Foreskin melanocyte (primary cell): ENCODE measurements at places on chromosomes 2 and 18.

- DNase-seq = no peak
Observed at GRCh38 chr2:179444056-179444455, 179.4 kb upstream of the SESTD1 start.

GRCh38 chr18:12470382-12471075, 62.8 kb downstream of the PRELID3A start:
- no peak for DNase-seq

- DNase-seq = no peak
Observed at GRCh38 chr2:100539221-100539620, 23.6 kb upstream of the PDCL3 start.

DNA sequence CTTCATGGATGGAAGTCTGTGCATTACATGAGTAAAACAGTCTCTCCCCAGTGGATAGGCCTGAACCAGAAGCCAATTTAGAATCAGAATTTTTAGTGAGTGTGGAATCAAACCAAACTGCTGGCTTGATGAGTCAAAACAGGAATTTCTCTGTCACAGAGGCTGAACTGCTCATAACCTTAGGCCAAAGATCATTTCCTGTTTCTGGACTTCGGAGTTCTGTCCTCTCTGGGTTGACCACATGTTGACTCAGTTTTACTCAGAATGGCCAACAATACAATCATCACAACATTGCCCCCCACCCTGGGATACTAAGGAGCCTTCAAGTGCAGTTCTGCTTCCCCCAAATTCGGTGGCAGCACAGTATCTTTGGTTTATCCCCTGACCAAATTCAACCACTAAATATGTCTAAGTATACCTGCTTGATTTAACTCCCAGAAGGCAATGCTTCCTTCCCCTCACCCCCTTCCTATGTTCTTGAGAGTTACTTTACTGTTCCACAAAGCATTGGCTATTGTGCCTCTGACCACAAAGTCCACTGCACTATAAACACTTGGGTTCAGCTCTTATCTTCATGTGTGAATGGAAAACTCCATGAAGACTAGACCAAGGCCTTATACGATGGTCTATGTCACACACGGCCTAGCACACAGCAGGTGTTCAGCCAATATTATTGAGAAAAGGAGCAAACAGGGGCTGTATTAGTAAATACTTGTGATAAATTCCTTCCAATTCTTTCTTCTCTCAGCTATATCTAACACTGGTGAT, 67.8 kb downstream of the NXPH2 start:
- peak; percentile 35 for DNase-seq

DNA sequence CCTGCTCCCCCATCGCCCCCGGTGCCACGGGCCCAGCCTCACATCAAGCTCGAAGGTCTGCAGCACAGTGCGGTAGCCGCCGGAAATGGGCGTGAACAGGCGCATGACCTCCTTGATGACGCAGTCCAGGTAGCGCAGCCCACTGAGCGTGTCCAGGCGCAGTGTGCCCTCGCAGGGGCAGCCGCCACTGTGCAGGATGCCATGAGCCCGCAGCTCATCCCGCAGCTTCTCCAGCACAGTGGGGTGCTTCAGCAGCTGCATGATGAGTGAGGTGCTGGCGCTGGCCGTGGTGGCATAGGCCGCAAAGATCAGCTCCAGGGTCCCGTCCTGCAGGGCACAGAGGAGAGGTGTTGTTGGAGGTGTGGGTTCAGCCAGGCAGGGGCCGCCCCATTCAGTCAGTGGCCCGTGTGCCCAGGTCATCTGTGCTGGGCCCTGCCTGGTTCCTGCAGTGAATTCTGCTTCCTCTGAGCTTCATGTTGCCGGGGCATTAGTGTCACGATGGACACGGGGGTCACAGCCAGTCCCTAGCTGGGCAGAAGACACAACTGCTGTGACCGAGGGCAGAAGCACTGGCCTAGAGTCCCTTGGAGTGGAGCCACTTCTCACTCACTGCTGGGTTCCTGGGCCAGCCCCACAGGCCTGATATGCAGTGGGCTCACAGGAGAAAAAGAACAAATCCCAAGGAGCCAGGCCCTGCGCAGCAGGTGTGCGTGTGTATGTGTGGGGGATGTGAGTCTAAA, 14.5 kb downstream of the CYP26B1 start:
- no peak for DNase-seq

GRCh38 chr2:127422559-127423477, 4.6 kb downstream of the PROC start:
- no peak for DNase-seq
